ENCODE measurements at places on chromosomes 16 and 17.

DNA sequence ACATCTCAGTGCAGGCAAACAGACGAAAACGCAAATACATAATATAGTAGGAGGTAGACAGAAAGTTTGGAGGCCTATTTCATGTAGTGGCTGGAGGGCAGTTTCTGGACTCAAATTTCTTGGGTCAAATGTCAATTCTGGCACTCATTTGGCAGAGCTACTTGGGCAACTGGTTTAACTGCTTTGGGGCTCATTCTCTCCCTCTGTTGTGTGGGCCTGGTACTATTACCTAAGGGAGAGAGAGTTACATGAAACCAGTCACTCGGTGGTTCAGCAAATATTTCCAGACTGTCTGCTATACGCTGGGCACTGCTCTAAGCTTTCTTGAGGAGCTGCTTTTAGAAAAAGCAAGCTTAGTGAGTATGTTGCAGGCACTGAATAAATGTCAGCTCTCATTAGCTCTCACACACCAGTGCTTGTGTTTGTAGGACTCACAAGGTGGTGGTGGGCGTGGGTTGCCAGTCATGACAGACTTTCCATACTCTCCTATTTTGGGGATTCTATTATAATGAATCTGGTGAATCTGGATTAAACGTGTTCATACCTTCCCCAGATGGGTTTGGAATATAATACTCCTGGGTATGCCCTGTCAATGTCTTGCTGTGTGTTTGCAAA is 1.8 kb upstream of the SHISA9 start:
- H3K4me3 ChIP-seq = no peak overlapping the region
- peaks cover 2% of the 10 kb centered on the region for H3K4me1 ChIP-seq
- H3K36me3 ChIP-seq = no peaks in the 10 kb centered on the region
- peaks cover 60% of the 10 kb centered on the region for H3K27me3 ChIP-seq
- no peak overlapping the region for H3K27ac ChIP-seq
- no peak for DNase-seq

DNA sequence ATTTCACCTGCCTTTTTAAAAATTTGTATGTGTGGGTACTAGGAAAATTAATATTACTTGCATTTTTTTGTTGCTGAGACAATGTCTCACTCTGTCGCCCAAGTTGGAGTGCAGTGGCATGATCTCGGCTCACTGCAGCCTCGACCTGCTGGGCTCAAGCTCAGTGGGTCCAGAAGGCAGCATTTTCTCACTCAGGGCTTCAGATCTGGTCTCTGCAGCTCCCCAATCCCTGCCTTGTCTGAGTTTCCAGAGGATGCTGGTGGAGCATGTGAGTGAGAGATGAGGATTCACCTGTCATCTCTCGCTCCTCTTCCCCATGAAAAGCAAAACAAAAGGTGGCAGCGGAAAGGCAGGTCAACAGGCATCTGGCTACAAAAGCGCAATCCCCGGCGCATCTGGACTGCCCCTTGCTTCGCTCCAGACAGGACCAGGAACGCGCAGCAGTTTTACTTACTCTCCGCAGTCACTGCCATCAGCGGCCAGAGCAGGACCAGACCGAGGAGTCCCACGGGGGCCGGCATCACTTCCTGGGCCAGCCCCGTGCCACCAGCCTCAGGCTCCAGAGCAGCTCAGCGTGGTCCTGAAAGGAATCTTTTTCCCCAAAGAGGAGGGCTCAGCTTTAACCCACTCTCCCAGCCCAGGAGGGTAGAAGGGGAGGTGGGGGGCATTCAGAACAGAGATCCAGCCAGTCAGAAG is 59.9 kb downstream of the LITAF start:
- no peaks in the 10 kb centered on the region for H3K36me3 ChIP-seq
- peaks cover 18% of the 10 kb centered on the region for H3K27me3 ChIP-seq
- no peak overlapping the region for H3K27ac ChIP-seq
- no peak overlapping the region for H3K4me3 ChIP-seq

GRCh38 chr17:351875-352420 is 659 bp downstream of the RPH3AL start:
- no peaks in the 10 kb centered on the region for H3K4me1 ChIP-seq
- H3K4me3 ChIP-seq = no peak overlapping the region
- H3K27ac ChIP-seq = no peak overlapping the region
- DNase-seq = no peak
- no peaks in the 10 kb centered on the region for H3K27me3 ChIP-seq

DNA sequence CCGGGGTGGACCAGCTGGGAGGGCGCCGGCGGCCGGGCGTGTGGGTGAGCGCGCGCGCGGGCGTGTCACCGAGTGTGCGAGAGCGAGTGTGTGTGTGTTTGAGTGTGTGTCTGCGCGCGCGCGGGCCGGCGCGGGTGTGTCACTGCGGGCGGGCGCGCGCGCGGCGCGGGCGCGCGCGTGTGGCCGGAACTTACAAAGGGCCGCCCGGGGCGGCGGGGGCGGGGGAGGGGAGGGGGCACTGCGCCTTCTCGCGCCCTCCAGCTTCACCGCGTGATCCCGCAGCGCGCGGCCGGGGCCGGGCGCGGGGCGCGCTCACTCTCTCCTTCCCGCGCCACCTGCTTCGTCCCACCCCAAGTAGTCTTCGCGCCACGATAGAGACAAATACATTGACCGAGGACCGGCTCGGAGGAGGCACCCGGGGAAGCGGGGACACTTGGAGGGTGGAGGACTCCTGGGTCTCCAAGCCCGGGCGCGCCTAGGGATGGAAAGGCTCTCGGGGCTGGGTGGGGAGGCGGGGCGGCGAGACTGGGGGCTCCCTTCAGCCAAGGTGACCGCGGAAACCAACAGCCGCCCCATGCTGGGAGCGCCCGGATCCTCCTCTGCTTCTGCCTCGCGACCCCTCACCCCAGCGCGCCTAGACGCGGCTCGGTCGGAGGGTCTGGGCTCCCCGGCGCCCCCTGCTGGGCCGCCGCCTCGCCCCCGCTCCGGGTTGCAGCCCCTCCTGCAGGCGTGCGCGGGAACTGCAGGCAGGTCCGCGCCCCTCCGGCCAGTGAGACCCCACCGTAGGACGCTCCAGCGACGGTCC is at the start of gene SRCIN1:
TSS of gene SRCIN1 (minus strand) at position 112 of the 805 bp plus-strand sequence. CDS start 247 bp downstream, outside the sequence.
- DNase-seq = peak; percentile 57
- peak within 1 kb of the TSS; percentile 68 for H3K4me3 ChIP-seq
- peaks cover 74% of the 10 kb centered on the region for H3K27me3 ChIP-seq

GRCh38 chr16:52650318-52650717 is 103.4 kb upstream of the TOX3 start:
- H3K4me3 ChIP-seq = no peak overlapping the region
- no peak overlapping the region for H3K27ac ChIP-seq
- H3K4me1 ChIP-seq = no peaks in the 10 kb centered on the region

- H3K4me3 ChIP-seq = no peak overlapping the region
- H3K36me3 ChIP-seq = peaks cover 60% of the 10 kb centered on the region
- no peak for DNase-seq
- H3K4me1 ChIP-seq = peaks cover 2% of the 10 kb centered on the region
- H3K27me3 ChIP-seq = no peaks in the 10 kb centered on the region
These were observed 13.6 kb upstream of the TXNDC11 start for GRCh38 chr16:11756248-11756647.

DNA sequence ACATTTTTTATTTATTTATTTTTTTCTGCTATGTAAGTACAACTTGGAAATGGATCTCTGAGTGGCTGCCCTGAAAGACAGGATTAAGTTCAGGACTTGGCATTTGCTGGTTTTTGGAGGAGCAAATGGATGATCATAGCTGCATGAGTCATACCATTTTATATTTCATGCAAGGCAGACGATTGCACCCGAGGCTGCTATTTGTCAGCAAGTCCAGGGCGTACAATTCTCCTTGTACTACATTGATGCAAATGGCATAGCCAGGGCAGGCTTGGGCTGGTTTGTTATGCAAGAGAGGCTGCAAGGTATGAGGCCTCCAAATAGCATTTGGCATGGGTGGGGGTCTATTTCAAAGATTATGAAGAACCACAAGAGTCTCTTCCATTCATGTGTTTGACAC is 81.2 kb upstream of the CACNG3 start:
- no peaks in the 10 kb centered on the region for H3K4me1 ChIP-seq

GRCh38 chr16:26733710-26734109 is 333.0 kb upstream of the C16orf82 start:
- H3K4me1 ChIP-seq = no peaks in the 10 kb centered on the region
- no peak overlapping the region for H3K27ac ChIP-seq
- DNase-seq = no peak
- H3K4me3 ChIP-seq = no peak overlapping the region
- no peaks in the 10 kb centered on the region for H3K36me3 ChIP-seq

- no peaks in the 10 kb centered on the region for H3K4me1 ChIP-seq
- DNase-seq = no peak
- H3K36me3 ChIP-seq = no peaks in the 10 kb centered on the region
- no peaks in the 10 kb centered on the region for H3K27me3 ChIP-seq
- H3K27ac ChIP-seq = no peak overlapping the region
These were observed 28.1 kb upstream of the ADAMTS18 start for GRCh38 chr16:77462894-77463293.

- no peaks in the 10 kb centered on the region for H3K27me3 ChIP-seq
- no peak for DNase-seq
- no peak overlapping the region for H3K4me3 ChIP-seq
- H3K36me3 ChIP-seq = no peaks in the 10 kb centered on the region
- H3K27ac ChIP-seq = no peak overlapping the region
These were observed 9.9 kb downstream of the CENPX start for GRCh38 chr17:82012640-82013295.

DNA sequence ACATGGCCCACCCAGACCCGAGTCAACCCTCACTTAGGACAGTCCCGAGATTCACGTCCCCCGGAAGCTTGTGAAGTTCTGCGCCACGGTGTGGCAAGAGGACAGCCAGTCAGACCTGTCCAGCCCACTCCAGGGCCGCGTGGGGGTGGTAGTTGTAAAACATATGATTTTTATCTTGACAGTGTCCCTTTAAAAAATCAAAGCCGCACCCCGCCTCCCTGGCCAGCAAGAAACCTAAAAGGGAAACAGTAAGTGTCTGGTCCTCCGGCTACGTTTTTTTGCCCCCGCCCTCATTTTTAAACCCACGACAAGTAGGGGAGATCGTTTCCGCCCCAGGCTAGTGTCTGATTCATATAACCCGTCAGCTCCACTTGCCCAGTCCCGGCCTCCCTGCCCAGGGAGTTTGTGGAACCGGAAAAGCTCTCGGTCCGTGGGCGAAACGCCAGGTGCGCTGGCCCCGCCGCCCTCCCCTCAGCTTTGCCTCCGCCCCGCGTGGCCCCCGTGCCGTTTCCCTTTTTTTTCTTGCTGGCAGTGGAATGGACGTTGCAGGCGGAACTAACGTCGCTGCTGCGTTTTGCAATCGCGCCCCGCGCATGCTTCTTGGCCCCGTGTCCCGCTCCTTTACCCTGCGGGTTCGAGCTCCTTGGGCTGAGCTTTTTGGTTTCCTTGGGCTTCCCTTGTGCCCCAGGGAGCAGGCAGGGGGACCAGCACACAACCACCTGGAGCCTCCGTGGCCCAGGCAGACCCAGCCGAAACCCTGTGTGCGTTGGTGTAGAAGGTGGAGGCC is 13.3 kb upstream of the NUDT16L1 start:
- H3K27me3 ChIP-seq = no peaks in the 10 kb centered on the region
- peaks cover 28% of the 10 kb centered on the region for H3K36me3 ChIP-seq

GRCh38 chr17:46810837-46811236 is 7.7 kb downstream of the WNT3 start:
- no peak overlapping the region for H3K27ac ChIP-seq
- peaks cover 26% of the 10 kb centered on the region for H3K27me3 ChIP-seq
- no peaks in the 10 kb centered on the region for H3K36me3 ChIP-seq
- H3K4me1 ChIP-seq = no peaks in the 10 kb centered on the region
- no peak overlapping the region for H3K4me3 ChIP-seq

- H3K4me1 ChIP-seq = no peaks in the 10 kb centered on the region
- H3K4me3 ChIP-seq = no peak overlapping the region
- no peak overlapping the region for H3K27ac ChIP-seq
- H3K27me3 ChIP-seq = peaks cover 14% of the 10 kb centered on the region
These were observed 7.1 kb downstream of the TMEM114 start for GRCh38 chr16:8583199-8583598.

DNA sequence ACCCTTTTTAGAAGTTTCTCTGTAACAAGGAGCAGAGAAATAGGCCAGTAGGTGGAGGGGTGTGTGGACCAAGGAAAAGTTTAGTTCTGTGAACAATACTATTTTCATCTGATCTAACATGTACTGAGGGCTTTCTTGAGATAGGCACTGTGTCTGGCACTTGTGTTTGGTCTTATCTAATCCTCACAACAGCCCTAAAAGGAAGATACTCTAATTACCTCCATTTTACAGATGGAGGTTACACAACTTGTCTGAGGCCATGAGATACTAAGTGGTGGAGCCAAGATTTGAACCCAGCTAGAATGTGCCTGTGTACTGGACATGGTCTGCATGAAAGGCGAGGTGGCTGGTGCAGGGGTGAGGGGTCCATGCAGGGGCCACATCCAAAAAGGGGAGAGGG is 4.5 kb downstream of the TNFSF12 start:
- H3K27me3 ChIP-seq = no peaks in the 10 kb centered on the region
- peak overlapping the region; percentile 90 for H3K27ac ChIP-seq
- H3K36me3 ChIP-seq = peaks cover 41% of the 10 kb centered on the region
